ENCODE measurements at places on chromosomes 11 and 22. TPM values are rescaled to one million over a fixed set of nuclear protein-coding genes. Genes with fewer than 3 reads are reported as not detected.

Gene TECTA
- 0.50 TPM for total RNA-seq

Gene A4GALT
- total RNA-seq = 64.8 TPM

Gene OR51I1
- total RNA-seq = not detected

Gene SYCE3
- total RNA-seq = not detected

Gene LGALS12
- total RNA-seq = not detected

Gene HINFP
- total RNA-seq = 20.8 TPM

Gene MAP6
- 3.2 TPM for total RNA-seq

Gene HTR3A
- 0.35 TPM for total RNA-seq

Gene BIRC3
- total RNA-seq = 130 TPM

Gene APOL4
- not detected for total RNA-seq

Gene UBTFL1
- not detected for total RNA-seq

Gene PRRG4
- 11.7 TPM for total RNA-seq

Gene KRTAP5-7
- total RNA-seq = not detected

Gene ARHGEF17
- total RNA-seq = 13.7 TPM

Gene MIOX
- 0.10 TPM for total RNA-seq

Gene SOX6
- 12.1 TPM for total RNA-seq

Gene ACCSL
- total RNA-seq = not detected

Gene OR52A1
- not detected for total RNA-seq

Gene NXPE2
- total RNA-seq = 0.05 TPM

Gene IGSF9B
- total RNA-seq = 2.0 TPM

Gene TH
- not detected for total RNA-seq
